ENCODE measurements at places on chromosomes 5 and 9.
A peak's percentile ranks its signal among the peaks of the same experiment; 100 is the strongest.

DNA sequence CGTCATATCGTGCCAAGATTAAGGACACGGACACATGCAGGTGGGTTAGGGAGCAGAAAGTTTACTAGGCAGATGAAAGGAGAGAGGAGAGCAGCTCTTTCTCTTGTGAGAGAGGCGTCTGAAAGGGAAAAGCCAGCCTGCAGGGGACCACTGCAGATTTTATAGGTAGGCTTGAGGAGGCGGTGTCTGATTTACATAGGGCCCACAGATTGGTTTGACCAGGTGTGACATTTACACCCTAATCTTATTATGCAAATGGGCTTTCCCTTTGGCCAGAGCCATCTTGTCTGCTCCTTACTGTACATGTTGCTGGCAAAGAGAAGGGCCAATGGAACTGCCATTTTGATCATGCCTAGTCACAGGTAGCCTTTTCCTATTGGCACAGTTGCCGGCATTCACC is 137.2 kb upstream of the TAF11L2 start:
- peaks cover 10% of the 10 kb centered on the region for H3K27me3 ChIP-seq
- H3K27ac ChIP-seq = no peak overlapping the region
- DNase-seq = no peak
- H3K36me3 ChIP-seq = no peaks in the 10 kb centered on the region
- H3K4me3 ChIP-seq = no peak overlapping the region

DNA sequence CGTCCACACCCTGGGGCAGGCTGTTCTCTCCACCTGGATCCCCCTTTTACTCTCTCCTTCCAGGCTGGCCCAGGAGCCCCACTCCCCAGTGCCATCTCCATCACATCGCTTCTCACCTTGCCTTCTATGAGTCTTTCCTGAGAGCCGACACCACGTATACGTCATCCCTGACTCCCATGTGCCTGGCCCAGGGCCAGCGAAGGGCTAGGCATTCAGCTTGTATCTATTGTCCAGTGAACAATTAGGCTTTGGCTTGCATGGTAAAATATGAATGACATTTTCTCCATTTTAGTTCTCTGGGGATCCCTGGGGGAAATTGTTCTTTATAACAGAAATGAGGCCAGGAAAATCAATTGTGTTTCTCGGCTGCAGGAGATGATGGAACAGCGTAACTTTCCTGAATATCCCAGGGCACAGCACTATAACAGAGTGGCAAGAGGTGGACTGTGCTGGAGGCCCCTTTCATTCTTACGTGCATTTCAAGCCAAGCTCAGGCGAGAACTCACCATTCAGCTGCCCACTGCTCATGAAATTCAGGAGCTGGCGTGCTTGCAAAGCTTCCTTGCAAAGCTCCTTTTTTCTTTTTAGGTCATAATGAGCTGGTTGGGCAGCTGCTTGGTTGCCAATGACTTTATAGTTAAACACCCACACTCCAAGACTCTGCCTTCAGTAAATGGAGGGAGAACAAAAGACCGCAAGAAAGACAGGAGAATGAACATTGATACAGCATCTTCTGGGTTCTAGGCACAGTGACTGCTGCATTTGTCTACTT is 37.7 kb downstream of the NSG2 start:
- peaks cover 29% of the 10 kb centered on the region for H3K27me3 ChIP-seq
- H3K27ac ChIP-seq = no peak overlapping the region
- H3K36me3 ChIP-seq = no peaks in the 10 kb centered on the region
- no peak overlapping the region for H3K4me3 ChIP-seq

GRCh38 chr5:527646-528628 is 3.7 kb upstream of the SLC9A3 start:
- H3K27me3 ChIP-seq = peaks cover 70% of the 10 kb centered on the region
- no peak for DNase-seq
- H3K4me3 ChIP-seq = no peak overlapping the region
- H3K27ac ChIP-seq = no peak overlapping the region
- peaks cover 12% of the 10 kb centered on the region for H3K4me1 ChIP-seq
- H3K36me3 ChIP-seq = no peaks in the 10 kb centered on the region

DNA sequence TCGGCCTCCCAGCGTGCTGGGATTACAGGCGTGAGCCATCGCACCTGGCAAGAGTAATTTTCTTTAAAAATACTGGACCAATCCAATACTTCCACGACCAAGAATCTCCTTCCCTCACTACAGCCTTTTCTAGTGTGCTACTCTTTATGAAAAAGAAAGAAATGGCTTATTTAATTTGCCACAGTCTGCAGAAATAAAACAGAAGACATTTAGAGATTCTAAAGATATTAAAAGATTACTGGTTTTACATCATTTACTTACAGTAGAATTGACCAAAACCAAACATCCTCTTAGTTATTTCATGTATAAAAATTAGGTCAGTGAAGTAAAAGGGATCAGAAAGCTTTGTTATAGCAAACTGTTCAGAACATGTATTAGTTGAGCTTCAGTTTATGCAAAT is 679.6 kb downstream of the MAT2B start:
- no peaks in the 10 kb centered on the region for H3K36me3 ChIP-seq
- H3K4me1 ChIP-seq = peaks cover 9% of the 10 kb centered on the region
- DNase-seq = no peak
- no peaks in the 10 kb centered on the region for H3K27me3 ChIP-seq
- no peak overlapping the region for H3K27ac ChIP-seq

- peak overlapping the region; percentile 23 for H3K27ac ChIP-seq
- H3K4me1 ChIP-seq = peaks cover 2% of the 10 kb centered on the region
- no peak overlapping the region for H3K4me3 ChIP-seq
Measured at GRCh38 chr5:180613814-180614188, 22.5 kb upstream of the SCGB3A1 start.

DNA sequence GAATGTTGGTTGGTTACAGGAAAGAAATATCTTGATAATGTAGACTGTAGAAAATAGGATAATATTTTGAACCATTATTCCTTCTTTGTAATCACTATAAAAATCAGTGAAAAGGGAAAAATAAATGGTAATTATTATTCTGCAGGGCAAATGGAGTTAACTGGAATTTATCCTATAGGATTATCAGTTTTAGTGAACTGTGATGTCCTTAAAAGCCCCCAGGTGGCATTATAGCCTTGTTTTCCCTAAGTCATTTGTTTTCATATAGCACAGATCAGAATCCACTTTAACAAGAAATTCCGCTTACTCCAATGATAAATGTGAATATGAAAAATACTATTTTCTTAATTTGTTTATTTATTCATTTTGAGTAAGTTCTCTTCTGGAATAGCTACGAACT is 26.2 kb upstream of the WDR41 start:
- no peaks in the 10 kb centered on the region for H3K36me3 ChIP-seq
- no peak overlapping the region for H3K4me3 ChIP-seq
- no peaks in the 10 kb centered on the region for H3K4me1 ChIP-seq
- no peak for DNase-seq

- DNase-seq = no peak
- H3K27ac ChIP-seq = no peak overlapping the region
- H3K4me3 ChIP-seq = no peak overlapping the region
- H3K27me3 ChIP-seq = peaks cover 42% of the 10 kb centered on the region
- peaks cover 10% of the 10 kb centered on the region for H3K4me1 ChIP-seq
- no peaks in the 10 kb centered on the region for H3K36me3 ChIP-seq
Measured at GRCh38 chr9:108197008-108197365, 658.8 kb downstream of the ACTL7B start.

GRCh38 chr9:121984726-121985402 is 108.2 kb downstream of the TTLL11 start:
- H3K36me3 ChIP-seq = peaks cover 5% of the 10 kb centered on the region
- no peak overlapping the region for H3K27ac ChIP-seq
- no peaks in the 10 kb centered on the region for H3K4me1 ChIP-seq
- DNase-seq = no peak
- H3K4me3 ChIP-seq = no peak overlapping the region

- no peak overlapping the region for H3K4me3 ChIP-seq
- H3K27me3 ChIP-seq = no peaks in the 10 kb centered on the region
- no peak overlapping the region for H3K27ac ChIP-seq
- no peak for DNase-seq
Measured at GRCh38 chr5:51181208-51181894, 201.9 kb upstream of the ISL1 start.

GRCh38 chr9:128232528-128233428 is 29.6 kb downstream of the DNM1 start:
- no peak overlapping the region for H3K27ac ChIP-seq
- no peak for DNase-seq
- H3K36me3 ChIP-seq = no peaks in the 10 kb centered on the region
- no peaks in the 10 kb centered on the region for H3K4me1 ChIP-seq

- peaks cover 23% of the 10 kb centered on the region for H3K27me3 ChIP-seq
- no peaks in the 10 kb centered on the region for H3K36me3 ChIP-seq
- no peaks in the 10 kb centered on the region for H3K4me1 ChIP-seq
Measured at GRCh38 chr9:121946465-121946864, 146.6 kb downstream of the TTLL11 start.

- no peak for DNase-seq
- no peaks in the 10 kb centered on the region for H3K27me3 ChIP-seq
- H3K36me3 ChIP-seq = peaks cover 2% of the 10 kb centered on the region
- H3K4me1 ChIP-seq = peaks cover 20% of the 10 kb centered on the region
- H3K4me3 ChIP-seq = no peak overlapping the region
Measured at GRCh38 chr9:132027752-132028663, 51.7 kb downstream of the MED27 start.

DNA sequence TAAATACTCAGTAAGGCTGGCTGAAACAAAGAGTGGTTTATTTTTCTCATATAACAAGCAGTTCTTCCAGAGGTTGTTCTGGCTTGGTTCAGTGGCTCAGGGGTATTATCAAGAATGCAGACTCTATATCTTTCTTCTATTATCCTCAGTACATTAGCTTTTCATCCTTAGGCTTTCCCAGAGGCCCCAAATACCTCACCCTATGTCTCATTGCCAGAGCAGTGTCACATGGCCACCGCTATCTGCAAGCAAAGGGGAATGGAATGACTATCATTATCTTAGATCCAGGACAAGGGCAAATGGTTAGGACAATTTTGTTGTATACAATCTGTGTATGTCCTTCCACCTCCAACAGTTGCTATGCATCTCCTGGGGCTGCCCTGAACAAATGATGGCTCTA is 69.0 kb upstream of the SNX2 start:
- no peak overlapping the region for H3K27ac ChIP-seq
- no peaks in the 10 kb centered on the region for H3K27me3 ChIP-seq
- H3K36me3 ChIP-seq = no peaks in the 10 kb centered on the region
- no peak overlapping the region for H3K4me3 ChIP-seq
- no peaks in the 10 kb centered on the region for H3K4me1 ChIP-seq

DNA sequence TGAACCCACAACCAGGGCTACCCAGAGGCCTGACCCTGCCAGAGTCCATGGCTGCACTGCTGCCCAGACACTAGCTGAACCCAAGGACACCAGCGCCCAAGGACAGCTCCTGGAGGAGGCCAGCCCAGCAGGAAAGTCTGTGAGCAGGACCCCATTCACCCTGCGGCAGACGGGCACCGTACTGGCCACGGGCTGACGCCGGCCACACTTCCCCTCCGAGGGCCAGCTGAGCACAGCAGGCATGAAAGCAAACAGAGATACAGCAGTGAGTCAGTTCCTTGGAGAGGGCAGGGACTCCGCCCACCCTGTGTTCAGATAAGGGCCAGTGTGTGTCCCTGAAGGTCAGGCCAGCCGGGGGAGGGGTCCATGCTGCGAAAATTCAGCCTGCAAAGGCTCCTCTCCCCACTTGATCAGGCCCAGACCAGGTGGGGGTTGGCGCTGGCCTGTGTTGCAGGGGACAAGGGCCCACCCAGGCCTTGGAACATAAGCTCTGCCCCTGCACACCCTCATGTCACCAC is 3.2 kb downstream of the RNF208 start:
- peaks cover 10% of the 10 kb centered on the region for H3K4me1 ChIP-seq
- DNase-seq = no peak
- H3K27me3 ChIP-seq = no peaks in the 10 kb centered on the region
- H3K27ac ChIP-seq = peak overlapping the region; percentile 92

GRCh38 chr5:86709157-86709881 is 91.6 kb downstream of the COX7C start:
- H3K36me3 ChIP-seq = no peaks in the 10 kb centered on the region
- no peak overlapping the region for H3K27ac ChIP-seq
- H3K27me3 ChIP-seq = no peaks in the 10 kb centered on the region
- no peak for DNase-seq

DNA sequence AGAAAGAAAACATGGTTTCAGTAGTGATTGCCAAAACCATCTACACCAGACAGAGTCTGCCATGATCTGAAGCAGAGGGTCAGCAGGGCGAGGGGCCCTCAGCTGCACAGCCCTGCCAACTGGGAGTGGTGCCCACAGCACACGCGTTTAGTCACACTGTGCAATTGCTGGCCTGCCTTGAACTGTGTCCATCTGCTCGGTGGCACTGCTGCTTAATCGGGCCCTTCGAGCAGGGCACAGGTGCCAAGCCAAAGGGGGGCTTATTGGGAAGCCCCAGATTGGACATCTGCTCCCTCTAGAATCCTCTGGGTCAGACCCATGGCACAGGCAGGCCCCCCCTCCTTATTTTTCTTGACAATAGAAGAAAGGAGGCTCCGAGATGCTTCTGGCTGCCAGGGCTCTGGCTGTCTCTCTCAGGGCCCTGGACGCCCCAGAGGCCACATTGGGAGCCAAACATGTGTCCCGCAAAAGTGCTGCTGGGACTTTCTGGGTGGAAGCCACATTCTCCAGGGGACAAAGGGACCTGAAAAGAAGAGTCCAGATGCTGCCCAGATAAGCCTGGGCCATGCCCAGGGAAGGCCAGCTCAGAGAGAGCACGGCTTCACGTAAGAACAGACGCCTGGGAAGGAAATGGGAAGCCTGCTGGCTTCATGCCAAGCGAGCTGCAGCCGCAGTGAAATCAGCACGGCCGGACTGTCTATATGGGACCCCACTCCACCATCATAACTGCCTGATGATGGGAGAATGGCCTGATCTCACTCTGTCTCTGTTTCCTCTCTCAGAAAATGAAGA is 349.2 kb downstream of the GADD45G start:
- no peak overlapping the region for H3K27ac ChIP-seq
- H3K36me3 ChIP-seq = no peaks in the 10 kb centered on the region
- no peak overlapping the region for H3K4me3 ChIP-seq
- peaks cover 23% of the 10 kb centered on the region for H3K27me3 ChIP-seq
- no peak for DNase-seq
- peaks cover 2% of the 10 kb centered on the region for H3K4me1 ChIP-seq

DNA sequence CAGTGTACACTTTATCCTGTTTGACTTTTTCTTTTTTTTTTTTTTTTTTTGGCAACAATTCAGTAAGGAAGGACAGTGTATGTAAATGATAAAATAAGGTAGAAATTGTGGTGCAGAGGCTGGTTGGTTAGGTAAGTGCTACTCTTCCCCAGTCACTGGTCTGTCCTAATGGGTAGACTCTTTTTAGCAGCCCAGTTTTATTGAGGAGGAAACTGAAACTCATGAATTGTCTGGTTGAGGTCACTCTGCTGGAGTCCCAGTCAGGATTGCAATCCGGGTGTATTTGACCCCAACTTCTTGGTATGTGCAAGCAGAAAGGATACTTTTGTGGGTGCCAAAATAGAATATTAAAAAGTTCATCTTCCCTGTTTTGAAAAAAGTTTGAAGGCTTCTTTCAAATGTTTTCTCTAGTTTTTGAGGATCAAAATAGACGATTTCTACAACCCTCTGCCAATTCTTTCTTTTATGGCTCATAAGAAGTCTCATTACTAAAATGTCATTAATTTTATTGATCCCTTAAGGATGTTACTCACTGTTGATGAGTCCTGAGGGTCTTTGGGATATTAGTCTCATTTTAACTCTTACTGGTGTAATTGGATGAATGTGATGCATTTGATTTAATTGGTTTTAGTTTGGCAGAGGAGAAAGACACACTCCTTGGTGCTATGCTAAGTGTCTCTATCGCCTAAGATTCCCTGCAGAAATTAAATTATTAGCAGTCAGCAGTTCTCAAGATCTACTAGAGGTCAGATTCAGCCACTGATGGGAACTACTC is 171.9 kb downstream of the KDM4C start:
- no peak overlapping the region for H3K4me3 ChIP-seq
- DNase-seq = no peak
- H3K36me3 ChIP-seq = peaks cover 3% of the 10 kb centered on the region
- H3K27ac ChIP-seq = no peak overlapping the region
- H3K27me3 ChIP-seq = no peaks in the 10 kb centered on the region
